ENCODE measurements at places on chromosomes 2 and 18.
A peak's percentile ranks its signal among the peaks of the same experiment; 100 is the strongest.

GRCh38 chr18:3498698-3499471, 48.9 kb downstream of the TGIF1 start:
- no peak for DNase-seq

DNA sequence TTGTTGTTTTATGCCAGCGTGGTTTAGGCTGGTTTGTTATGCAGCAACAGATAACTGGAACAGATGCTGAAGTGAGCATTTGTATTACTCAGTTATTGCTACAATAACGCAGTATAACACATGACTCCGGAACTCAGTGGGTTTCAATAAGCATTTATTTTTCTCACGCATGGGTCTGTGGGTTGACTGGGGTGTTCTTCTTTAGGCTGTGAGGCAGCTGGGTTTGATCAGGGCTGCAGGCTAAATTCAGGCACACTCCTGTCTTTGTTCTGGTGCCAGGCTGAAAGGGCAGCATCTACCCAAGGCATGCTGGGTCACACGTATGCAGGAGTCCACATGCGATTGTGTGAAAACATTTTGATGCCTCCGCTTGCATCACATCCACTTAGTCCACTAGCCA, 3.8 kb upstream of the SLC1A4 start:
- no peak for DNase-seq

GRCh38 chr2:238423561-238424312, 3.0 kb upstream of the ASB1 start:
- no peak for DNase-seq

DNA sequence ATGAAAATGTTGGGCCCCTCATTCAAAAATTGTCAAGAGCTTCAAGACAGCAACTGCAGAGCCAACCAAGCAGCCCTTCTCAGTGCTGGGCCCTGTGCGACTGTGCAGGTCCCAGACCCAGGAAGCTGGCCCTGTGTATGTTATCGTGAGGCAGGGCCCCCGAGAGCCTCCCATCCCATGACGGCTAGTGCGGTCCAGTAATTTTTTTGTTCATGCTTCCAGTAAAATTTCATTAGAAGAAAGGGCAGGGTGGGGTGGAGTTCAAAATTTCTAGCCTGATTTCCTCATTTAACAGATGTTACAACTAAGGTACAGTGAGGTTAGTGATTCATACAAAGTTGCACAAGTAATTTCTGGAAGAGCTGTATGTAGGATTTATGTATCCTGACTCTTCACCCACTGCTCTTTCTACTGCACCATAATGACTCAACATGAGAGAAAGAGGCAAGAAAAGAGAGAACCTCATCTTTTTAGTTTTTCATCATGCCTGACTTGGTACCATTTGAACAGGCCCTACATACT, 105.5 kb downstream of the ZEB2 start:
- DNase-seq, result no peak

GRCh38 chr2:77552956-77553355, 30.8 kb upstream of the LRRTM4 start:
- DNase-seq, result no peak

- DNase-seq, result no peak
Observed at GRCh38 chr2:26607698-26608097, 33.5 kb downstream of the CIB4 start.

DNA sequence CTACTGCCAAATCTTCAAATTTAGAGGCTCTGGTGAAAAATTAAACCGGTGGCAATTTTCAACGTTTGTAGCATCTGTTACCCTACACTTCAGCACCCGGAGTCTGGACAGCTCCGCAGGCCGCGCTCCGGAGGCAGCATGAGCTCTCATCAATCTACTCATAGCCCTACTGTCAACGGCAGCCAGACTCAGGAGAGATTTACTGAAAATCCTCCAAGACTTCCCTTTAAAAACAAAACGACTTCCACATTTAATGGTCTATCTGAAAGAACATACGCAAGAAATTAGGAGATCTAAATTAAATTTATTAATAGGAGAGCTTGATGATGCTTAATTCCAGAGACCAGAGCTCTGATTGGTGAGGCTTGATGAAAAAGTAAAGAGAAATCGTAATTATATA, 970 bp upstream of the ADCYAP1 start:
- no peak for DNase-seq

DNA sequence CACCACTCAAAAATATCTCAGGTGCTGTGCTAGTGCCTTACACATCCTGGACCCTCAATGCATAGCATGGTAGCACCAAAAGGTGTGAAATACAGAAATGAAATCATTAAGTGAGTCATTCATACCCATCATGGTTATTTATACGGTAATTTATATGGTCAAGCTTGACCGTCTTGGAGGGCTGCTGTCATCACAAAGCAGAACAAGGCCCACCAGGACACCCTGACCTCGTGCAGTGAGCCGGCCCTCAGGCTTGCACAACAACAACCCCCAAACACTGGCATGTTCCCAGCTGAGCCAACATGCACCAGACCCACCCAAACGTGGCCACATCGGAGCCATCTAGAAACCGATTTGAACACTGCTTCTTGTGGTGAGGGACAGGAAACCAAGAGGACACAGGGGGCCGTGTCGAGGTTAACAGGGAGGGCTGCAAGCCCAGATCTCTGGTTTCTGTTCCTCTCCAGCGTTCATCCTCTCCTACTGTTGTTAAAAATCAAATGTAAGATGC, 378.5 kb upstream of the ID2 start:
- peak; percentile 64 for DNase-seq

- DNase-seq, result no peak
Observed at GRCh38 chr2:98654699-98655495, 46.5 kb downstream of the UNC50 start.

GRCh38 chr2:159497847-159498246, 118.5 kb downstream of the BAZ2B start:
- DNase-seq, result no peak

DNA sequence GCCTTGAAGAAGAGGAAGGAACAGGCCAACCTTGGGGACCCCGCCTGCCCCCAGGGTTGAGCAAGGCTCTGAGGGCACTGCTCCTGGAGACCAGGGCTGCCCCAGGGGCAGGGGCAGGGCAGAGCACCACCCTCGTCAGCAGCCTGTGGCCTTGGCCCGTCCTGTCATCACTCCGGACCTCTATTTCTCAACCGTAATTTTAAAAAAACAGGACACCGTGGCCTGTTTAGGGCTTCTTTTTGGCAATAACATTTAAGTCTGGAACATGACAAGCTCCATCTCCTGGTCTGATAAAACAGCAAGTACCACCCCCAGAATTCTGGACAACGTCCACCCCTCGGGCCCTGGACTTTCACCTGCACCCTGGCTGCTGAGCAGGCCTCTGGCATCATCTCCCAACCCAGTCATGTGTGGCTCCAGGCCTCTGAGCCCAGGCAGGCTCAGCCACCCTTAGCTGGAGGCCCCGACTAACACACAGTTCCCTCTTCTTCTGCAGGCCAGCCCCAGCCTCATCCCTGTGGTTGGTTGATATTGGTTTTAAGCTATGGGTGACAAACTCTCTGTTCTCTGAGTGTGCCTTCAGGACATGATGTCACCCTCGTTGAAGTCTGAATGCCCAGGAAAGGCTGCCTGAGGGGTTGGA, 22.6 kb upstream of the ID2 start:
- DNase-seq, result no peak

DNA sequence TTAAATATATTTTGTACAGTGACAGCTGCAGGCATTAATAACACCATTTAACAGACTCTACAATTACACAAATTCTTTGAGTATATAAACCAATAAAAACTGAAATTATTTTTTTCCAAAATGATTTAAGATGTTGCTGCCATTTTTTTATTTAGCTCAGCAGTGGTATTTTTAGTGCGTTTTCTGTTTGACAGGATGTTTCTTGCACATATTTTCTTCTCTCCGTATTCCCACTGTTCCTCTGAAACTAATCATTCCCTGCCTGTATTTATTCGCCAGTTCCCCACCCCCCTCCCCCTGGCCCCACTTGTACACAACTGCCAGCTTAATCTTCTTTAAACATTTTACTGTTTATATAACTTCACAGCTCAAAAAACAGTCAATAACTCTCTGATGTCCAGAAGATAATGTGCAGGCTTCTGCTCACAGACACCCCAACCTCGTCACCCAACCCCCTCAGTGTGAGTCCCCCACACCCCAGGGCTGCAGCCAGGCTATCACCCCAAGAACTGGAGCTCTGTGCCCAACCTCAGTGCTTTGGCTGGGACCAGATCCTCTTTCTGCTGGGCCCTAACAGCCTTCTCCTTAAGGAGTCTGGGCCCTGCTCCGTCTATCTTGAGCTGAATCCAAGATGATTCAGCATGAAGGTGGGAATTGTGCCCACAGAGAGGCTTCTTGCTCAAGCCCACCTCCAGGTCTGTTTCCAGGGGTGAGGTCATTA, 41.6 kb upstream of the MAP4K4 start:
- no peak for DNase-seq

- DNase-seq, result peak; percentile 38
Observed at GRCh38 chr18:35267161-35267651, 22.8 kb downstream of the ZSCAN30 start.

DNA sequence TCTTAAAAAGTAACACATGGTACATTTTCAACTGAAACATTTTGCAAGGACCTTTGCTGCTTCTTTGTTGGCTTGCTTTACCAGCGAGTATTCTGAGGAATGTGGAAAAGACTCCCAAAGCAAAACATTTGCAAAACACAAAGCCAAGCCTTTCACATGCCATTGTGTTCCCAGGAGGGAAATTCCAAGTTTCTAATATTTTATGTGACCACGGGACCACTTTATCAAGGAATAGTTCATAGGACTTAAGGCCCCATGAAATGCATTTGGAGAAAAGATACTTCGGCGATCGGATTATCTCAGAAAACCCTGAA, 26.2 kb downstream of the CYP27C1 start:
- DNase-seq, result no peak

DNA sequence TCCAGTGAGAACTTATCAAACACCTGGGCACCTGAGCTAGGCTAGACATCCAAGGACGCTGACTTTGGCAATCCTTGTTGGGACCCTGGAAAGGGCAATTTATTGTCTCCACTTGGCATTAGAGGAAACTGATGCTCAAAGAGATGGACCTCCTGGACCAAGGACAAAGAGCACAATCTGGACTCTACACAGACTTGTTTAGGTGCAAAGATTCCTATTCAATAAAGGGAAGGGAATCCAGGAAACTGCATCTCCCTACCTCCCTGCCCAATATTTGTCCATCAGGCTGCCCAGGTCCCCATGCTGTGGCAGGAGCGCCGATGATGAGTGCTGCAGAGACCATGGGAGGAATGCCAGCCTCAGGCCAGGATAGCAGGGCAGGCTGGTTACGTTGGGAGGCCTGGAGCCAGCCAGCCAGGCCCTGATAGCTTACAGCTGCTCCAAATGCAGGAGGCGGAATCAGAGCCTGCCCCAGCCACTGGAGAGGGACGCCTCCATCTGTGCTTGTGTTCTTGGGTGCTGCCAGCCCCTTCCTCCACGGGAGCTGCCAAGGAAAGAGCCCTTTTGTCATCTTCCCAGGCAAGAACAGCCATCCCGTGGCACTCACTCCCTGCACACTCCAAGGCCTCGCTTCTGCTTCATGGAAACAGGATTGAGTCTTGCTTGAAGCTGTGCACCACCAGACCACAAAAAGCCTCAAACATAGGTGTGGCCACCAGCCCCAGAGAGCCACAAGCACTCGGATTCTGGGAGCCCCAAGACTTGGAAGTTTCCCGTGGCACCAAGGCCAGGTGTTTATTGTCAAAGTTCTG, 60.0 kb downstream of the HS1BP3 start:
- DNase-seq, result no peak

- no peak for DNase-seq
Observed at GRCh38 chr2:207987025-207987716, 38.2 kb downstream of the PLEKHM3 start.

- no peak for DNase-seq
Observed at GRCh38 chr2:153221087-153221486, 257.5 kb downstream of the RPRM start.

GRCh38 chr18:61322265-61322873, 10.9 kb upstream of the CDH20 start:
- peak; percentile 33 for DNase-seq

DNA sequence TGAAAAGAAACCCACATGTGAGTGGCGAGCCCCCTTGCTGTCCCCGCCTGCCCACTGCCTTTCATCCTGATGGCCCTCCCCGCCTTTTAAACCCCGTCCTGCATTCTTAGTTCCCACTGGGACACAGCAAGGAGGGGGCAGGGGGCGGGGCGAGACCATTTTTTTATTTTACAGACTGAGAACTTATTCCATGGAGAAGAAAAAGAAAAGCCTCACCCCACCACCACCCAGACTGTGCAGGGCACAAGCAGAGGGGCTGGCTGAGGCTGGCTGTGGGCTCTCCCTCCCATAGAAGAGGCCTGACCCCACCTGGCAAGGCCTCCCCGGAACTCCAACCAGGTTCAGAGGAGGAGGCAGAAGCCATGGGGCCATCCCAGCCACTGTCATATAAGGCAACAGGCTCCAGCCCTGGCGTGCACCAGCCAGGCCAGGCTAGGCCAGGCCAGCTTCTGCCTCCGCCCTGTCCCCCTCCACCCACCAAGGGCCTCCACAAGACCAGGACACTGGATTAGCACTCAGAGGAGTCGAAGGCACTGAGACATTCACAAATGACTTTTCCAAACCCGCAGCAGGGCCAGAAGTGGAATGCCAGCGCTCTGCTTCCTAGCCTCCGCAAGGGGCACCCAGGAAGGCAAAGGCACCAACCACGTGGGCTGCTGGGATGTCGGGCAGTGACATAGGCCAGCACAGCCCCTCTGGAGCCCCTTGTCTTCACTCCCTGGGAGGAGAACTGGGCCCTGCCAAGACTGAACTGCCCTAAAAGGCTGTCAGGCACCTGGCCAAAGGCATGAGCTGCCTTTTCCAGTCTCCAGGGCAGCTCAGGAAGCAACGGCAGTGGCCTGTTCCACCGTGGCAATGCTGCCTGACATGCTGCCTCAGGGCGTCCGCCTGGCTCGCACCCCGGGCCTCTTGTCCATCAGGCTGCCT, 37.5 kb upstream of the SEMA4C start:
- DNase-seq, result no peak

DNA sequence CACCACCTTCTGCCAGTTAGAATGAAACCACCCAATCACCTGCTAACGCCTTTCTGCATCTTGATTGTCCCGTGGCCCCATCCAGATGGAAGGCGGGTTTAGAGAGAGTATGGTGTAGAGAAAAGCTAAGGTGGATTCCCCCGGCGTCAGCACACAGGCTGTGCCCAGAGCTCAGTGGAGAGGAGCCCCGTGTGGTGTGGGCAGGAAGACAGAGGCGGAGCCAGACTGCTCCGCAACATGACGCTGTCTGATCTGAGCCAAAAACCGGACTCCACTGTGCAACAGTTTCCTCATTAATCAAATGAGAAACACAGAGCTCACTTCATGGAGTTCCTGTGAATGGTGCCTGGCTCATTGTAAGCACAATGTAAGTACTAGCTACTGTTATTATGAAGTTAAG, 448.1 kb upstream of the SMIM21 start:
- DNase-seq, result no peak

DNA sequence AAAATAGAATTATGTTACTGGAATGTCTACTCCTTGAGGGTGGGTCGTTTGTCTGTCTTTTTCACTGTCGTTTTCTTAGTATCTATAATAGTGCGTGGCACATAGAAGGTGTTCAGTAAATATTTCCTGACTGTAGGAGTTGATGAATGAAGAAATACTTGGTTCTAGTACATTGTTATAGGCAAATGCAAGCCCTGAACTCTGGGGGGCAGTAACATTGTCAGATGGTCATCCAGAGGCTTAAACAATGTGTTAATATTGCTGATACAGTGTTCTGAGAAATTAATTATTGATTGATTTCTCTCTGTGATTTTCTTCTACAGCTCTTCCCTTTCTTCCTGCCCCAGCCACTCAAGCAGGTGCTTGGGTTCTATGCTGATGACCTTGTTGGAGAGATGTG, 24.4 kb upstream of the THOC1 start:
- no peak for DNase-seq
